ENCODE measurements at places on chromosomes 11 and 22. TPM values are rescaled to one million over a fixed set of nuclear protein-coding genes. Genes with fewer than 3 reads are reported as not detected.

GRCh38 chr22:38881464-38881871, 9.5 kb upstream of the CBX6 start:
- no peak for DNase-seq

GRCh38 chr11:693887-694562, 997 bp downstream of the DEAF1 start:
- no peak for DNase-seq

GRCh38 chr11:14184028-14184940, 174.7 kb downstream of the RRAS2 start:
- no peak for DNase-seq

- DNase-seq, result no peak
Observed at GRCh38 chr11:45925550-45925949, 3.1 kb downstream of the LARGE2 start.

DNA sequence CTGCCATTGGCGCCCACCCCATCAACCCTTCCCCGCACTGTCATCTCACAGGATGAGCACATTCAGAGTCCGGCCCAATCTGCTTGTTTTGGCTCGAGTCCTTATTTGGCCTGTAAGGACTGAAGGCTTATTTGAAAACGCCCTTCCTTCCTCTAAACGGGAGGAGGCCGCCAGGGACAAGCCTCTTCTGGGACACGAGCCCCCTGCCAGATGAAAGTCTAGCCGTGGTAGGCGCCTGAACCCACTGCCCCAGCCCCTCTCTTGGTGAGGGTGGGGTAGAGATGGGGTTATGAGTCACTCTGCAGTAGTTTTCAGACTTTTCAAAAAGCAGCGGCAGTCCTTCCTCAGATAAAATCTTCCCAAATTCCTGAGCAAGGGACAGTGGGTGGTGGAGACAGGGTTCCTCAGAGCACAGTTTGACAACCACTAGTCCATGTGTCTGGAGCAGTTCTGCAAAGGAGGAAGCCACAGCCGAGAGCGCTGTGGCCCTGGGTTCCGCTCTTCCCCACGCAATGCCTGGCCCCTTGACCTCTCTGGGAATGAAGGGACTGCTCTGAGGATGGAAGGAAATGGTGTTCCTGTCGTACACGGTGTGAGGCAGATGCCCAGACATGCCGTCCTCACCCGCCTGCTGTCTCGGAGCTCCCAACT, 57.0 kb downstream of the MYH9 start:
- peak; percentile 48 for DNase-seq

GRCh38 chr22:19965771-19966709, 24.4 kb upstream of the TXNRD2 start:
- no peak for DNase-seq

DNA sequence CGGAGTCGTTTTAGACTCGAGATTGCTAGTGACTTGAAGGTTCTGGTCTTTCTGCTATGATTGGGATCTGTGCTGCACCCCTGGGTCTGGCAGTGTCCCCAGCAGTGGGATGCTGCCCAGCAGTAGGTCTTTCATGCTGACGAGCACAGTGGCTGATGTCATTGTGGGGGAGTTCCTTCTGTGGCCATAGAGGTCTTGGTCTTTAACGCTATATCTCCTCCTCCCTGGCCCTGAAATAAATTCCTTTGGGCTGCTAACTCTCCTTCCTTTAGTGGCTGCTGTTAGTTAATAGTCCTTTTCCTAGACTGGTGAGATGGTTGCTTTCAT, 136.3 kb downstream of the TEAD1 start:
- no peak for DNase-seq

- no peak for DNase-seq
Observed at GRCh38 chr11:32751381-32751780, 43.1 kb downstream of the CCDC73 start.

Gene THRSP
- total RNA-seq, result not detected

Gene PTGDR2
- total RNA-seq, result 0.23 TPM

Gene NAA40
- total RNA-seq, result 20.5 TPM

Gene NTM
- not detected for total RNA-seq

Gene PDGFD
- not detected for total RNA-seq

Measured in activated CD8-positive, alpha-beta T cell treated with anti-CD3 and anti-CD28 coated beads for 36 hours (primary cell).